Tongue (tissue), 3 donors: ENCODE measurements at places on chromosomes 12 and 14.

- no peak for DNase-seq
Observed at GRCh38 chr12:50059440-50060119, 2.2 kb downstream of the ASIC1 start.

GRCh38 chr12:28130625-28131598, 59.3 kb upstream of the CCDC91 start:
- peak; percentile 6 for DNase-seq

- DNase-seq, result no peak
Observed at GRCh38 chr12:19316425-19316824, 122.9 kb upstream of the AEBP2 start.

GRCh38 chr14:94689985-94690400, 77.8 kb downstream of the SERPINA3 start:
- no peak for DNase-seq

- DNase-seq, result no peak
Observed at GRCh38 chr14:44589180-44589579, 82.1 kb upstream of the FSCB start.

- no peak for DNase-seq
Observed at GRCh38 chr12:47206450-47207339, 126.9 kb upstream of the AMIGO2 start.
